ENCODE measurements at places on chromosomes 16 and 17.

DNA sequence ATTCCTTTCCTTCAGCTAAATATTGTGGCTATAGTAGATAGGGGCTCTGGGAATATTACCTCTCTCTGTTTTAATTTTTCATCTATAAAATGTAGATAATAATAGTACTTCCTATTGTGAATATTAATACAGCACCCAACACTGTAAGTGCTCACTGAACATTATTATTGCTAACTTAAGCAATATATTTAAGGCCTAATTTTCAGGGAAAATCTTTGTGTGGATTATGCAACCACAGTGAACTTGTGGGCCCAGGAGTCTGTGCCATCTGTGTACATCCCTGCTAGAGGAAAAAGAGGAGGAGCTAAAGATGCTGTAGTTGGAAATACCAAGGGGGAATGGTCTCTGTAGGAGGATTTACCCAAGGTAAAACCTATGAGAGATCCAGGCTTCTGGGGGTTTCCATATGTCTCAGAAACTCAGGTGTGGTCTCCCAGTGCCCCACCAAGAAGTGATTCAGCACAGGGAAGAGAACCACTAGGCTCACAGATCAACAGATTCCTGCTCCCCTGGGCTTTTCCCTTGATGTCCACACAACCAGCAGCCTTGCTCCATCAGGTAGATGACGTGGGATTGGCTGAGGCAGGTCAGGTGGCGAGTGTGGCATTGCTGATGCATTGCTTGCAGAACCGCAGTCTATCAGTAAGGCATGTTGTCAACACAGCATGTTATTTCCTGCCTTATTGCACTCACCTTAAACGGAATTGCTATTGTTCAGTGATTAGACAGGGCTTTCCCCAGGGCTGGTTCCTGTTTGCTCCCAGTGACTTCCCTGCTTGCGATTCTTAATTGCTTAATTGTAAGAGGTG is 1.6 kb upstream of the N4BP1 start:
- no peak for DNase-seq

- no peak for DNase-seq
These were observed 8.7 kb upstream of the SLC7A5 start for GRCh38 chr16:87877942-87878507.

- DNase-seq = no peak
These were observed 15.2 kb downstream of the GALK1 start for GRCh38 chr17:75749545-75750389.

DNA sequence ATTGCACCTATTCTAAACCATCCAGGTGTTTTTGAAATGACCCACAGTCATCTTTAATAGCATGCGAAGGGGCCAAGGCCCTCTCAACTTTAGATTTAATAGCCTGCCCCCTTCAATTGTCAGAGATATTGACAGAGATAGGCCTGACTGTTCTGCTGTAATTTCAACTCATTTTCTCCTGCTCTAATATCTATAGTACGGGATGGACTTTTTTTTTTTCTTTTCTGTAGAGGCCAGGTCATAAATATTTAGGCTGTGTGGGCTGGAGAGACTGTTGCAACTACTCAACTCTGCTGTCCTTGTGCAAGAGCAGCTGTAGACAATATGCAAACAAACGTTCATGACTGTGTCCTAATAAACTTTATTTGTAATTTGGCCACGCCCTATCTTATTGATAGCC is 24.7 kb upstream of the KRT20 start:
- no peak for DNase-seq

GRCh38 chr17:75487351-75488070 is 27.8 kb downstream of the CASKIN2 start:
- DNase-seq = no peak

- no peak for DNase-seq
These were observed 15.3 kb upstream of the GAA start for GRCh38 chr17:80086081-80086480.

- DNase-seq = no peak
These were observed 23.1 kb upstream of the ITGAX start for GRCh38 chr16:31331807-31332301.

- DNase-seq = no peak
These were observed 270.6 kb downstream of the FTO start for GRCh38 chr16:53974484-53975080.

DNA sequence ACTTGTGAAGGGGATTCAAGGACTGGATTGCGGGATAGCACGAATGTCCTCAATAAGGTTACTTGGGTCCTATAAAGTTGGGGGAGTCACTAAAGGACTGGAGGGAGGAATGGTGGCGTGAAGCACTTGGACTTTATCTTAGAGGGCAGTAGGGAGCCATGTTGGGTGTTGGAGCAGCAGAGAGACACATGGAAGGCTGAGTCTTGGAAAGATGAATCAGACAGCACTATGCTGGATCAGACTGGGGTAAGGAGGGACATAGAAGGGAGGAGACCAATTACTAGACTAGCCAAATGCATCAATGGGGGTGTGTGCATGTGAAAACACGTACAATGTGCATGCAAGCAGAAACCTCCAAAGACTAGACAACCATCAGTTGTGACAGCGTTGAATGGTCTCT is 26.0 kb upstream of the DLX4 start:
- DNase-seq = no peak

DNA sequence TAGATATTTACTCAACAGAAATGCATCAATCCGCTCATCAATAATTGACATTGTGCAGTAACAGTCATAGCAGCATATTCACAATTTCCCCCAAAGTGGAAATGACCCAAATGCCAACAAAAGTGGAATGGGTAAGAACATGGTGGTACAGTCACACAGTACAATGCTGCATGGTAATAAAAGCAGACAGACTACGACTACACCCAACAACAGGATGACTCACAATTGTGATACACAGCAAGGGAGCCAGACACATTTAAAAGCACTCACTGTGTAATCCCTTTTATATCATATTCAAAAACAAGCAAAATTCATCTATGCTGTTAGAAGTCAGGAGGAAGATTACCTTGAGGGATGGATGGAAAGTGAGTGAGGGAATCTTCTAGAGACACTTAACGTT is 76.5 kb upstream of the NUDT7 start:
- DNase-seq = no peak

DNA sequence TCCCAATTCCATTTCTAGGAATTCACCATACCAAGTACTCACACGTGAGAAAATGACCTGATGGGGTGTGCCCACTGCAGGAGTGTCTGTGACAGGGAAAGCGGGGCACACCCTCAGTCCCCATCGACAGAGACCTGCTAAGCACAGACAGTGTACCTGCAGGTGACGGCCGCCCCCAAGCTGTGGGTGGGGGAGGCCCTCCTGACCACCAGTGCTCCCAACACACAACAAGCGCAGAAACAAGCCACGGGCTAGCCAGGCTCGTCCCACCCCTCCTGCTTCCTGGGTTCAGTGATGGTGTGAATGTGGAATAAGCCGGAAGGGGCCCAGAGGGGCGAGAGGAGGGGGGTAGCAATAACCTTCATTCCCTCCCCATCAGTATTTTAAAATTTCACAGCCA is 31.9 kb downstream of the ZCCHC14 start:
- no peak for DNase-seq

- no peak for DNase-seq
These were observed 54.8 kb downstream of the MGAT5B start for GRCh38 chr17:76922967-76923366.

GRCh38 chr17:17381446-17382064 is 78.4 kb downstream of the NT5M start:
- DNase-seq = no peak

- no peak for DNase-seq
These were observed 356.9 kb downstream of the C16orf95 start for GRCh38 chr16:86960266-86960665.

DNA sequence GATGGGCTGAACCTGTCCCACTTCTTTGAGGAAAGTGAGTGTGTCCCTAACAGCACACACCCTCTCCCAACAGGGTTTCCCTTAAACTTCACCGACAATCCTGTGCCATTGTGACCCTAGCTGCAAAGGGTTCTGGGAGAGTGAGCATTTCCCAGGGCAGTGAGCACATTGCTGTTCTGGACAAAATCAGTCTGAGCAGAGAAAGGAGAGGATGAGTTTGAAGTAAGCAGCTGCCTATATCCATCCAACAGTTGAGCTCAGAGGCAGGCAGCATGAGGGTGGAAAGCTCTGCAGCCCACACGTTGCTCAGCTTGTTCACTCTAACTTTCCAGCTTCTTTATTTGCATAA is 296.5 kb upstream of the MAF start:
- no peak for DNase-seq
